ENCODE measurements at places on chromosomes 5 and 9. TPM values are rescaled to one million over a fixed set of nuclear protein-coding genes. Genes with fewer than 3 reads are reported as not detected.
A peak's percentile ranks its signal among the peaks of the same experiment; 100 is the strongest.

- DNase-seq: no peak
Observed at GRCh38 chr5:52837068-52837467, 49.4 kb downstream of the ITGA1 start.

DNA sequence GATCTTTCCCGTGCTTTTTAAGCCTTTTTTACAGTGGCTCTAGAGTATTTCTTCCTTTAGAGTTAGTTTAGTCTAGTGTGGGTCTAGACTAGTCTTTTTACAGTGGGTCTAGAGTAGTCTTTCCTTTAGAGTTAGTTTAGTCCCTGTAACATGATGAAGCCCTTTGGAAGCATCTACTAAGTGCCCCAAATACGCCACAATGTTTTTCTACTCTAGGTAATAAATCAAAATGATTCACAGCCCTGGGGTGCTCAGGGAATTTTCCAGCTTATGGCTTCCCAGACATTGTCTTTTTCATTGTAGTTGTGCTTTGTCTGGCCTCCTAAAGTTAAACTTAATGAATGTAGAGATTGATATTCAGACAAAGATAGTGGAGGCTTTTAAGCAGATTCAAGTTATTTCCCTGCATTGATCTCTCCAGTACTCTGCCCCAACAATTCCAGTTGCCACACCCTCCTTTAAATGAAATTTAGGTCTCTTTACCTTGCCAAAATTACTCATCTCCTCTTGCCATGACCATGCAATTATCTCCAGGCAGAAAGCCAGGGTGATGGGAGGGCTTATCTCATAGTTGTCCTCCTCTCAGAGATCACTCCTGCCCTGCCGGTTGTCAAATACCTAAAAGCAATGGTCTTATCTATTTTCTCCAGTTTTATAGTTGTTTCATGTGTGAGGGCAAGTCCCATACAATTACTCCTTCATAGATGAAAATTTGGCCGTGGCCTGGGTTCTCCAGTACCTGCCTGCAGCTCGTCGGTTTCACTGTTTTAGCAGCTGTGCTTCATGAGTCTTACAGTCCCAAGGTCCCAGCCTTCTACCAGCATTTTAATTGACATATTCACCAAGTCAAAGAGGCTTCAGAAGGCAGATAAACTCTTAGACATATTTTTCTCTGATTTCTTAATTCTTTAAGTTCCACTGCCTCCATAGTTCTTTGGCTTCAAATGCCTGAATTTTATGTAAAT lies 794.0 kb upstream of the COX7C start:
- DNase-seq: no peak

DNA sequence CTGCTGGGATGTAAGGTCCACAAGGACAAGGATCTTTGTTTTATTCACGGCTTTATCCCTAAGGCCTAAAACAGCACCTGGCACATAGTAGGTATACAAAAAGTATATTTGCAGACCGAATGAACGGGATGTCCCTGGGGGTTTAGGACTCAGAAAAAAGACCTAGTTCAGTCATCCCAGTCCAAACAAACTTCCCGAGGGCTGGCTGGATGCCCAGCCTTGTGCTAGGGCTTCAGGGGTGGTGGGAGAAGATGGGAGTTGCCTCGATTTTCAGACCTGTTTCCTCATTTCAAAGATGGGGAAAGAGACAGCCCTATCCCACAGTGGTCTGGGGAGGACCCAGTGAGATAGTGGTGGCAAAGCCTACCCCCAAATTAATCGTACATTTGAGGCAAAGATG lies 3.0 kb upstream of the PROB1 start:
- no peak for DNase-seq

- DNase-seq: no peak
Observed at GRCh38 chr9:71854811-71855210, 56.2 kb downstream of the ABHD17B start.

DNA sequence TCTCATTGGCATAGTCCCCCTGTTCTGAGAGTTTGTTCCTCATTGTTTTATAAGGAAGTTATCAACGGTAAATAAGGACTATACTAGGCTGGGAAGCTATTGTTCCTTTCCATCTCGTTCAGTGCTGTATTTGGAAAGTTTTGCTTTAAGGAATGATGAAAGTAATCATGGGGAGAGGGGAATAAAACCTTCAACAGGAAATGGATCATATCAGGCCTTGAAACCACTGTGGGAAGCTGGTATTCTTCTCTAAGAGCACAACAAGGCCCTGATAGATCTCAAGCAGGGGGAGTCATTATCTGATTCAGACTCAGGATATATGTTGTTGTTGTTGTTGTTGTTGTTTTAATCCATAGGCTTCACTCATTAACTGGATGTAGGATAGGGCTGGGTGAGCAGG lies 474.5 kb downstream of the ENC1 start:
- no peak for DNase-seq

DNA sequence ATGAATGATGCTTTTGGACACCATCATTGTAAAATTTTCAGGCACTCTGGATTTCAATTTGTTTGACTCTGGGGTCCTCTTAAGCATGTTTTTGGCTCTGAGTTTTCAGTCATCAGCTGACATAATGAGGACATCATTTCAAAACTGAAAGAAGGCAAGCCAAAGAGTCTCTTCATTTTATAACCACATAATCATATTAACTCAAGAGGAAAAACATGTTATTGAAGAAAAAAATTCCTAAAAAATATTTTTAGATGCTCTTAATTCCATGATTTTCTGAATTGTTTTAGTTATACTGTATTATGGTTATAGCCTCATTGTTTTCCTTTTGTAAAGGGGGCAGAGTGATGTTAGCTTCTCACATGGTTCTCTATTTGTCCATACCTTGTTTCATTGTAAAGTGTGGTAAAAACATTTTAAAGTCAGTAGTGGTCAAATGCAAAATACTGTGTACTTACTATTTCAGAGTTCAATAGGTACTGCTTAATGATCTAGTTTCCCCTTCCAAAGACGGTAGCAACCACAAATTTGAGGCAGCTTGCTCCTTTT lies 472.1 kb downstream of the DMRT2 start:
- DNase-seq: no peak

GRCh38 chr5:179331591-179332375 lies 13.5 kb downstream of the ADAMTS2 start:
- no peak for DNase-seq

DNA sequence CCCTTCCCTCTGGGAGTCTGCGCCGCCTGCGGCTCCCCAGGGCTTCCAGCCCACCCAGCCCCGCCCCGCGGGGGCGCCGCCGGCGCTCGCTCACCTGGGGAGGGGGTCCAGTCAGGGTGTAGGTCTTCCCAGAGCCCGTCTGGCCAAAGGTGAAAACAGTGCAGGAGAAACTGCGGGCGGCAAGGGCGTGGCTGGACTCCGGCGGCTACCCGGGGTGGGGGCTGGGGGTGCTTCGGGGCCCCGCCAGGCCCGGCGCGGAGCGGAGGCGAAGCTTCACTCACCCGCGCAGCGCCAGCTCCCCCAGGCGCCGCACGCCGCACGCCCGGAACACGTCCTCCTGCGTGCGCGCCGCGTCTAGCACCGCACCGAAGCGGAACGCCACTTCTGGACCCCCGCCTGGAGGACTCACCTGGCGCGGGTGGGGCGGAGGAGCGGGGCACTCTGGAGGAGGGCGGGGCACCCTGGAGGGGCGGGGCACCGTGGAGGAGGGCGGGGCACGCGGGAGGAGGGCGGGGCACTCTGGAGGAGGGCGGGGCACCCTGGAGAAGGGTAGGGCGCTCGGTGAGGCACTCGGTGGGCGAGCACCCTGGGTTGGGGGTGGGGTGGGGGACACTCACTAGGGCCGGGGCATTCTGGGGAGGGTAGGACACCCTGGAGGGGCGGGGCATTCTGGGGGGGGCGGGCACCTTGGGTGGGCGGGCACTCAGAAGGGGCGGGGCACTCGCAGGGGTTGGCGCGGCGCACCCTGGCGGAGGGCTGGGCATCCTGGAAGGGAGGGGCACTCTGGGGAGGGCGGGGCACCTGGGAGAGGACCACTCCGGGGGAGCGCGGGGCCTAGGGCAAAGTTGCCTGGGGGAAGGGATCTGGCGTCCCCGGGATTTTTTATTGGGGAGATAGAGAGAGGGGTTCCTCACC lies 814 bp downstream of the KIF12 start:
- DNase-seq: peak; percentile 46

DNA sequence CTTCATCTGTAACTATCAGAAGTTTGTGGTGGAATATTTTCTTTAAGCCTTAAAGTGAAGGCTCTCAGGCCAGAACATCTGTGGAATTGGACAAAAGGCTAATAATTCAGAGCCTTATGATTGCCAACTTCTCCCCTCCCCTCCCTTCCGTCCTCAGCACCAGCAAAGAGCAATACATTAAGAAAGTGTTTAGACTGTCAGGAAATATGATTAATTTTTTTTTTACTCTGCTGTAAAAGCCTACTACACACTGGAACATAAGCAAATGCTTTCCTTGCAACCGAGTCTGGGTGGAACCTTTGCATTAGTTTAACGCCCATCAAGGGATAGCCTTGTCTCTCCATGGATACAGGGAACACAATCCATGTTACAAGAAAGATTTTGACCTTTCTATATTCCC lies 110.3 kb upstream of the TARS1 start:
- DNase-seq: no peak

GRCh38 chr9:102360846-102361245 lies 622.4 kb upstream of the GRIN3A start:
- no peak for DNase-seq

DNA sequence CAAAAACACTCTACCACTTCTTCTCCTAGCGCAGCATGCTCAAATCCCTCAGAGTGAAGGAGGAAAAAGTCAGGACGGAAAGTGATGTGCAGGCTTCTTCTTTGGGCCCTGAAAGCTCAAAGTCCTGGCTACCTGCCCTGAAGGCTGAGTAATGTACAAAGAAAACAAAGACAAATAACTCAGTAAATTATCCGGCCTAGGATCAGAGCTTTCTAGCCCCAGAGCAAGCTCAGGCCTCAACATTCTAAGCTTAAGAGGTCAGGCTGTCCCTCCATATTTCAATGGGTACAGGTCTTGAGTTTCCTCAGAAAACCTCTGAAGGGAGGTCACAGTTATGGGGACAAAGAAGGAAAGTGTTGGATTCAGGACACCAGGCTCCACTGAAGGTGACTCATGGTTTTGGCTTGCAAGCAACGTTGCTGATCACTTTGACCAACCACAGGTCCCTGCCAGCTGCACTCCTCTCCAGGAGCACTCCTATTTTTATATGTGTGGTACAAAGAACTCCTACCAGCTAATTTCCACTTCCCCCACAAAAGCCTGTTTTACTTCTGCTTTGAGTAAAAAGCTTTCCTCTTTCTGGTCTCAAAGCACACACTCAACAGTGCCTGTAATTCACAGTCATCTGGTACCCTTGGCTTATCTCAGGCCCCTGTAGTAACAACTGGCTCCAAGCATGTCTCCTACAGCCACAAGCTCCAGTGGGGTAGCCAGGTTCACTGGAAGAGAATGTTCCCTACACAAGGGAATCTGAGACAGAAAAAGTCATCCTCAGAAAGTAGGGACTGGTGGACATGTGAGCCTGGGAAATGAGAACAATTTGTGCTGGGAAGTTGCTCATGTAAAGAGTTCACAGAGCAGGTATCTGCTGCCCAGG lies 115.7 kb downstream of the UGCG start:
- DNase-seq: peak; percentile 30

DNA sequence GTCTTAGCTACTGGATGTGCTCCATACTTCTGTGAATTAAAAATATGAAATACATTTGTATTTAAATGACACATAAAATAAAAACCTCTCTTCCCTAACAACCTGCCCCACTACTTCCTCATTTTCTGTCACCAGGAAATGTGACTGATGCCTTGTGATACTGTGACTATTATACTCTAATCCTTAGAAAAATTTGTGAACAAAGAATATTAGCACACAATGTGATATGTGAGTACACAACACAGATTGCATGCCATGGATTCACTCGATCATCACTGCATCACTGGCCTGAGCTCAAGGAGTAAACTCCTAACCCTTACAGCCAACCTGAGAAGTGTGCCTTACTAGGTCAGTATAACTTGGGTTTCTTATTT lies 281.0 kb downstream of the EFNA5 start:
- no peak for DNase-seq

GRCh38 chr5:112511920-112512319 lies 92.8 kb upstream of the EPB41L4A start:
- DNase-seq: no peak

GRCh38 chr9:103301051-103301450 lies 305.9 kb downstream of the CYLC2 start:
- no peak for DNase-seq

- peak; percentile 8 for DNase-seq
Observed at GRCh38 chr9:135332516-135332915, 147.1 kb upstream of the PPP1R26 start.

- DNase-seq: no peak
Observed at GRCh38 chr9:108474356-108474755, 381.4 kb downstream of the ACTL7B start.

- DNase-seq: no peak
Observed at GRCh38 chr5:62722360-62722759, 143.7 kb downstream of the LRRC70 start.

GRCh38 chr9:121538221-121538620 lies 38.6 kb upstream of the GGTA1 start:
- DNase-seq: no peak

- DNase-seq: no peak
Observed at GRCh38 chr5:162067655-162068411, at the start of gene GABRG2. Gene GABRG2 (plus strand): TSS chr5:162067773. CDS start chr5:162068000, 227 bp downstream.

DNA sequence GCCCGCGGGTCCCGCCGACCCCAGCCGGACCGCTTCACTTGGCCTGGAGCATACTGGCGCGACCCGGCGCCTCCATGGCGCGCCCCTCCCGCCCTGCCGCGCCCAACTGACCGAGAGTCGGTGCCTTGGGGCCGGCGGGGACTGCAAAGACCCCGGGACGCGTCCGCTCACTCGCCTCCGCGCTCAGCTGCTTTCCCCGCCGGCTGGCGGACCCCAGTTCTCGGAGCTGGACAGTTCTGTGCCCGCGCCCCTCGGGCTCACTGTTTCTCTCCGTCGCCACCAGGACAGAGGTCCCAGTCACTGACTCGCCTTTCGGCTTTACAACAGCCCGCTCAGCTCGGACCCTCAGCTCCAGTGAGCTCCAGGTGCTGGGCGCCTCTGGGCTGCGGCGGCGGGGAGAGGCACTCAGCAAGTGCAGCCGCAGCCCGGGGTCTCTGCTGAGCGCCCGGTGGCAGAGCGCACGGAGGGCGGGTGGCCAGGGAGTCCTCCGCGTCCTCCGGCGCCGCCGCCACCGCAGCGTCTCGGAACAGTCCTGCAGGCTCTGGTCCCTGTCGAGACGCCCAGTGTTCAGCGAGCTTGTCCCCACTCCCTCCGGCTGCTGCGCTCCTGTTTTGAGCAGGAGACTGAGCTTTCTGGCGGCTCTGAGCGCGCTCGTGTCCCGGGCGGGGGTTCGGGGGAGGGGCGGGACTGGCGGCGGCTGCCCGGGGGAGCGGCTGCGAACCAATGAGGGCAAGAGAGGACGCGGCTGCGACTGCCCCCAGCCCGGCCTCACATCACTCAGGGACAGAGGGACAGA lies at the start of gene SMIM32:
Gene SMIM32 (minus strand): TSS at position 637 of the 796 bp plus-strand sequence. CDS start 638 bp downstream, outside the sequence.
- no peak for DNase-seq

The MEF2C gene
- total RNA-seq: 53.1 TPM

The SNX24 gene
- 23.1 TPM for total RNA-seq

The ANKRD20A1 gene
- total RNA-seq: 56.7 TPM

The CCL27 gene
- not detected for total RNA-seq

The SEMA6A gene
- total RNA-seq: 52.0 TPM

The MSX2 gene
- total RNA-seq: 37.7 TPM

The MAMDC2 gene
- 13.7 TPM for total RNA-seq

All from testis (tissue), 5 donors.